Pulmonary artery endothelial cell (primary cell): ENCODE measurements at places on chromosomes 13 and 19.

GRCh38 chr19:13984875-13985741 lies 21.0 kb downstream of the RFX1 start:
- DNase-seq, result no peak

GRCh38 chr19:47765523-47766358 lies 12.8 kb upstream of the SELENOW start:
- no peak for DNase-seq

- no peak for DNase-seq
Observed at GRCh38 chr13:92806215-92806614, 420.4 kb upstream of the GPC6 start.

DNA sequence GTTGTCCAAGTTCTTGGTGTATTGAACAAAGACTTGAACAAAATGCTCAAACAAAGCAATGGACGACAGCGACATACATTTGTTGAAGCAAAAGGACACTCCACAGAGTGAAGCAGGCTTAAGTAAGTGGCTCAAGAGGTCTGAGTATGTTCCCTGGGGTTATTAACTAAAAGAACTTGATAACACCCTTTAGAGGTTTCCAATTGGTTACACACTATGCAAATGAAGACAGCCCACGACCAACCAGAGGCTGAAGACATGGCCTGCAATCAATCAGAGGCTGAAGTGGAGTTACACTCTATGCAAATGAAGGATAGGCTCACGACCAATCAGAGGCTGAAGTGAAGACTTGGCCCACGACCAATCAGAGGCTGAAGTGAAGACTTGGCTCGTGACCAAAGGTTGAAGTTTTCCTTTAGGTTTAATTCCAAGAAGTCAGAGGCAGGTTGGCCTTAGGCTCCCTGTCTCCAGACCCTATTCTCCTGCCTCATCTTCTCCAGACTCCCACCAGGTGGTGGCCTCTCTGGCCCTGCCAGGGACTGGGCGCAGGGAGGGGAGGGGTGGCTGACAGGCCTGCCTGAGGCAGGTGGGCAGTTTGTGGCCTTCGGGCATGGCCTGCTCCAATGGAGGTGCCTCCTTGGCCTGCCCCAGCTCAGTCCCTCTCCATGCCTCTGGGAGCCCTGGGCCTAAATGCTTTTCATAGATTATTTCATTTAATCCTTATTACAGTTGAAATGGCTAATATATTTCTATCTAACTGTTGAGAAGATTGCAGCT lies 38.1 kb downstream of the CCDC169 start:
- no peak for DNase-seq

- DNase-seq, result peak; percentile 79
Observed at GRCh38 chr19:36489920-36490415, 607 bp upstream of the ZNF566 start.

GRCh38 chr19:42254089-42254849 lies 659 bp downstream of the ERF start:
- no peak for DNase-seq

GRCh38 chr19:50266041-50266440 lies 62.6 kb downstream of the MYH14 start:
- no peak for DNase-seq

DNA sequence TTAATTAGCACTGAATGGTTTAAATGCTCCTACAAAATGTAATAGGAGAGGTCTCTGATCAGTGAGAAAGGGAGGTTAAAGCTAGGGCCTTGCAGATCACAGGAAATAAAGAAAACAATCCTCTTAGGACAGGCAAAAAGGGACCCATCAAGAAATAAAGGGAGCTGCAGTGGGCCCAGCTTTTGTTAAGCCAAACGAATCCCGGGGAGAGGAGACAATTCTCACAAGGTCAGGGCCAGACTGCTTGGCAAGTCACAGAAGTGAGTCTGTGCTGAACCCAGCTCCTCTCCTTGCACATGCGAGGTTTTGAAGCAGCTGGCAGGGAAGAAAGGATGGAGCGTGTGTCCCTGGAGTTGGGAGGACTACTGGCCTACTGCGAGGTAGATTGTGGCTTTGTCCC lies 285.8 kb downstream of the COG6 start:
- no peak for DNase-seq

DNA sequence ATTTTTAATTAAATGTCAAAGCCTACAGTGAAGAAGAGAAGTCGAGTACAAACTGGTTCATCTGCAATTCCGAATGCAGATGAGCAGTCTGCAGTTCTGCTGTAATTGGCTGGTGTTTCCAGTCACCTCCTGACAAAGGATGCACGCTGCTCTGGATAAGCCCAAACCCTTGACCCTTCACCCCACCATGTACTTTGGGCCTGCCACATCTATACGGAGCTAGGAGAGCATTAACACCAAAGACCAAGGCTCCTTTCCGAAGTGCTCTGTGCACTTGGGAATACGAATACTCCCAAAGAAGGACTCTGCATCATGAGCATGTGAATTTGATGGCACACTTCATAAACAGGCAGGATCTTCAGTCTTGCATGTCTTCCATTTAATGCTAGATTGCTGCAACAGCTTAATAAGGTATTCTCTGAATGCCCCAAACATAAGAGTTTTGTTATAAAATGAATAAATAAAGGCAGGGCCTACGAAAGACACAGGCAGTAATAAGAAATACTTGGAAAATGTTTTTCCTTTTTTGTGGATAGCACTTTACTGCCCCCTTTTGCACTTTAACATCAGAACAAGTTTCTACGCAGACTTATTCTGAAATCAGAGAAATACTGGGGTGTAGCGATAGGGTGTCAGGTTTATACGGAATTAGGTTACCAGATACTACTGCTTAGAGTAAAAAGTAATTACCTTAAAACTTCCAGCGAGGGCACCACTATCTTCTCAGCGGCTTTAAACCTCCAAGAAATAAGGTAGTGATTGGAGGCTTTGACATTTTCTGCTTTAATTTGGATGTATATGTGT lies 15.0 kb downstream of the EFNB2 start:
- DNase-seq, result no peak

DNA sequence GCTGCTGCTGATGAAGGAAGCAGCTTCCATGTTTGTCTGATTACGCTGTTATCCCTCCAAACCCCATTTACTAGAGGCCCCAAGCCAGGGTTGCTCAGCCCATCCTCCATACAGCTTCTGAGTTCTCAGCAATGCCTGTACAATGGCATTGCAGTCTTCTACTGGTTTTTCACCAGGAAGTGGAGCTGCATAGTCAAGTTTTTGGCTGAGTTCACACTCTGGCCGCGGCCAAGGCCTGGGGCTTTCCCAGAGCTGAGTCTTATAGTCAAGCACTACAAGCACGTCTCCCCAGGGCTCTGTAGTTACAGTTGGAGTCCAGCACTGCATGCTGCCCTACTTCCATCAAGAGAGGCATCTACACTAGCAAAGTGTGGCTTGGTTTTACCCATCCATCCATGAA lies 182.5 kb downstream of the POU4F1 start:
- DNase-seq, result no peak

- DNase-seq, result no peak
Observed at GRCh38 chr19:44059229-44059628, 7.4 kb downstream of the ZNF223 start.

DNA sequence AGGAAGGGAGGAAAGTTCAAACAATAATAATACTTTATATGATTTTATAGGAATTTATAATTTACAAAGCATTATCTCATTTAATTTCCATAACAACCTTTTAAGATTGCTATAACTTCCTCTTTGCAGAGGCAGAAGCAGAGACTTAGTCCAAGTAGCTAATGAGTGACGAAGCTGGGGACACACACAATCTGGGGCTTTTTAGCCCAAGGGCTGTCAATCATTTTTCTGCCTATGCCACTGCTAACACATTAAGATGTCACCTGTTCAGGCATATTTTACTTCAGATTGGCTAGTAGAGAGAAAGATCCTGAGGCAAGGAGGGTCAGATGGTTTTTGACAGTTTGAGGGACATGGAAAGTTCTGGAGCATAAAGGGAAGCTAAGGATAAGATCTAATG lies 12.6 kb downstream of the SCEL start:
- DNase-seq, result no peak

DNA sequence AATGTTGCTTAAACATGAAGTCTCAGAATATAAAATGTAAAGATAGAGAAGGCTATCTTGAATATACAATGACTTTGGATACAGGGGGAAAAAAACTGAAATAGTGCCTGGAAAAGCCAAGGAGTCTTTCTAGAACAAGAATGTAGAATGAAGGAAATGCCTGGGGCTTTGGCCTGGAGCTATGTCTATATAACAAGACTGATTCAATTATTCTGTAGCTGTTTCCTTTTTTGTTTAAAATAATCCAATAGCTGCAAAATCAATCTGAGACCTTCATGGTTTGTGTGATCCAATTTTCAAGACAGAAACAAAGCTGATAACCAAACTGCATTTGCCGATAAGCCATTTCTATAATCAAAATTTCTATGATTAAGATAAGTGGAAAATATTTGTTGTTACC lies 530.9 kb upstream of the NBEA start:
- DNase-seq, result no peak

DNA sequence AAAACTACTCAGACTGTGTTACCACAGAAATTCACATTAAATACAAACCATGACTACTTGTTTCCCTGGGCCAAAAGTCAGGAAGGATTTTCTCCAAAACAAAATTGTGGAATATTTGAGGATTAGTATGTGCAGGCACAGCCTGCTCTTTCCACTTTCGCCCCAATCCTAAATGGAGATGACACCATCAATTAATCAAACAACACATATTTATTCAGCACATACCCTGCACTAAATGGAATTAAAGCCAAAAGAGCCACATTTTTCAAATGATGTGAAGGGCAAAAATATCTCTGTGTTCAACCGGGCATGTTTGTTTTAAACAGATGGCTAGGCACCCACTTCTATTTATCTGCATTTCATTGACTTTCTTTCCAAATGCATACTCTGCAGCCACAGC lies 523.1 kb downstream of the DCT start:
- no peak for DNase-seq

- no peak for DNase-seq
Observed at GRCh38 chr13:76016799-76017400, 380.8 kb downstream of the LMO7 start.
